ENCODE measurements at places on chromosomes 3 and 15.
A peak's percentile ranks its signal among the peaks of the same experiment; 100 is the strongest.

GRCh38 chr3:56681984-56682461 is 1.0 kb downstream of the TASOR start:
- DNase-seq, result no peak

GRCh38 chr3:15768421-15769255 is 29.1 kb downstream of the ANKRD28 start:
- DNase-seq, result no peak

GRCh38 chr15:83322061-83322460 is 37.6 kb upstream of the BNC1 start:
- no peak for DNase-seq

GRCh38 chr3:50246517-50246954 is 10.5 kb downstream of the GNAI2 start:
- DNase-seq, result peak; percentile 94

DNA sequence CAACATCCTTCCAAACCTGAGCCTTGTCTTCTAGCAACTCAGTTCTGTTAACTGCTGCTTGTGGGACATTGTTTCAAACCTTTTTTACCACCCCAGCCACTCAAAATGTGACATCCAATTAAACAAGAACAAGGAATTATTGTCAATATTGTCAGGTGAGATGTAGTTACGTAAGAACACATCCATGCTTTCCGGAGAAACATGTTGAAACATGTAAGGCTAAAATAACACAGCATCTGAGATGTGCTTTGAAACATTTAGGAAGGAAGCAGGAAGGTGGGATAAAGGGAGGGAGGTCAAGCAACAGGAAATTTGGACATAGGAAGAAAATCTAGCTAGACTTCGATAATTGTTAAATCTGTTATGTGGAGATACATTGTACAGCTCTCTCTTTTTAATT is 50.9 kb upstream of the PRICKLE2 start:
- DNase-seq, result no peak

DNA sequence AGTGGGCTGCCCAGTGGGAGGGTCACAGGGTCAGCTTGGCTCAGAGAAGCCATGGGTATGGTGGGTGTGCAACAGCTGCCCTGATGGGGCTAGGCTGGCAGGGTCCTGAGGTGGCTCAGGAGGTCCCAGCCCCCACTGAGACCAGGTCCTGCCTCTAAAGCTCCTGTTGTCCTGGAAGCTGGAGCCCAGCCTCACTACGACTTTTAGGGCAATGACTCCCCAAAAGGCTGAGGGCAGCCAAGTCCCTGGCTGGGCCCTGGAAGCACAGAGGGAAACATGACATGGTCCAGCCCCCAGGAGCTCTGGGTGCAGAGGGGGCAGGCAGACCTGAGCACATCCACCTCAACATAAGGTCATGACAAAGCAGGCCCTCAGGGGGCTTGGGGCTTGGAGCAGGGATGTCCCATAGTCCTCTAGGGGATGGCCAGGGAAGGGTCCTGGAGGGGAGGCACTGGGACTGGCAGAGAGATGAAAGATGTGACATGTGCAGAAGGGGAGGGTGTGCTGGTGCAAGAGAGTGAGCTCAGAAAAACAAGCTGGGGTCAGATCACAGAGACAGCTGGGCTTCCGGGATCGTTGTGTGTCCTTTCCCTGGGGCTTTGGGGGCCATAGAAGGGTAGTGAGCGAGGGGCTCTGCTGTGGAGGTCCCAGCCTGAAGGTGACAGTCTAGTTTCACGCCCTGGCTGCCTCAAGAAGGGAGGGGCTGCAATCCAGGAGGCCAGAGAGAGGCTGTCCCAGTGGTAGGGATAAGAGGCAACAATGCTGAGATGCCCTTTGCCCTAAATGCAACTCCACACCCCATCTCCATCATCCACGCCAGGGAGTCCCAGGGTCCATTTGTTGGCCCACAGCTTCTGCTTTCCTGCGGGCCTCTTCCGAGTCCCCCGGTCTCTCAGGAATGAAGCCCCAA is 639 bp upstream of the ITIH3 start:
- no peak for DNase-seq

DNA sequence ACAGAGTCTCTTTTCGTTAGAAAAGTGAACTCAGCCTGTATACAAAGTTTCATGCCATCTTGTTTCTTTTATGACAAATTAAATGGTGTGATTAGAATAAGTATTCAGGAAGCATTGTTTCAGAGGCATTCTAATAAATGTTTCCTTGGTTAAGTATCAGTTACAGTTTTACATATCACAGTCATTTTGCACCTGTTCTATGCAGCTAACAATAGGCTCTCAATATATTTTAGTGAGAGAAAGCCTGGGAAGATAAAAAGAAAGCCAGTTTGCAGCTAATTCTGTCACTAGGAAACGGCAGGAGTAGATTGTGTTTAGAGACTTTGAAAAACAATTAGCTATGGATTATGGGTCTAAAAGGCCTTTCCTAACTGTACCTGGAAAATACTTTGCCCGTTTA is 252.8 kb downstream of the ZIC1 start:
- no peak for DNase-seq

GRCh38 chr15:51290720-51291119 is 47.7 kb downstream of the CYP19A1 start:
- DNase-seq, result no peak

DNA sequence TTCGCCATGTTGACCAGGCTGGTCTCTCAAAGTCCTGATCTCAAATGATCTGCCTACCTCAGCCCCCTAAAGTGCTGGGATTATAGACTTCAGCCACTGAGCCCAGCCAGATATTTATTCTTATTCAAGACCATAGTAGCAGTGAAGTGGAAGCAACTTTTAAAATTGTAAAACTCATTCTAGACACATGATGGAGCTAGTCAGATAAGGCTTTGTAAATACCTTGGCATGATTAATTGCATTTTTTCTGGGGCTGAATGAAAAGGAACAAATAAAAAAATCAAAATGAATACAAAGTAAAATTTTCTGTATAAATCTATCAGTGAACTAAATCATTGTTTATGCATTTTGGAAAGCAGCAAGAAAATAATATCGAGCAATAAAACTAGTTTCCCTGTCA is 4.1 kb upstream of the MYO1E start:
- DNase-seq, result no peak

DNA sequence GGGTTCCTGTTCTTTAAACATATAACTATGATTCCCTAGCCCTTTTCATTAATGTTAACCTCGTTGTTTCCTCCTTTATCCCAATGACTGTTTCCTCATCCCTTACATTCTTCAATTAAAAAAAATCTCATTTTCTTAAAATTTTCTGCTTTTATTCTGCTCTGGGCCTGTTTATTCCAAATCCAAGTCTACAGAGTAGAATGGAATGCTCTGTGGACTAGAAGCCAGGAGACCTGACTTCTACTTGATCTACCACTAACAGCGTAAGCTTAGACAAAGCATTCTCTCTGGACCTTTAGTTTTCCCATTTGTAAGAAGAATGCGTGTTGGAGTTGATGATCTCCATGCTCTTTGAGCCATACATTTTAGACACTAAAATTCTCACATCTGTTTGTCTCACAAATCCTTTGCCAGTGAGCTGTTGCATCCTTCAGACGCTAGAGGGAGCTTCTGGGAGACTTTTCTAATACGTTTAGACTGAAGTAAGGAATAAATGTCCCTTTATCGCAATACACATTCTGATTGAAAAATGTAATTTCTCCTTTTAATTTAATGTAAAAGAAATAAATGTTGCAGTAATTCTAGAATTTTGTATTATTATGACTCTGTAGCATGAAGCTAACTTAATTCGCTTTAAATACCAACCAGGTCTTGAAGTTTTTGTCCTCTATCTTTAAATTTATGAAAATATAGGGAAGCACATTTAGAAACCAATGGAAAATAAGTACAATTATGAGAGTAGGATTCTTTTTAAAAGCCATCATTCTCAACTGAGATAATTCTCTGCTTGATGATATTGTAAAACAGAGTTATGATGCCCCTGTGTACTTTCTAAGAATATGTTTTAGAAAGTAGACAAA is 21.7 kb upstream of the GMNC start:
- no peak for DNase-seq

DNA sequence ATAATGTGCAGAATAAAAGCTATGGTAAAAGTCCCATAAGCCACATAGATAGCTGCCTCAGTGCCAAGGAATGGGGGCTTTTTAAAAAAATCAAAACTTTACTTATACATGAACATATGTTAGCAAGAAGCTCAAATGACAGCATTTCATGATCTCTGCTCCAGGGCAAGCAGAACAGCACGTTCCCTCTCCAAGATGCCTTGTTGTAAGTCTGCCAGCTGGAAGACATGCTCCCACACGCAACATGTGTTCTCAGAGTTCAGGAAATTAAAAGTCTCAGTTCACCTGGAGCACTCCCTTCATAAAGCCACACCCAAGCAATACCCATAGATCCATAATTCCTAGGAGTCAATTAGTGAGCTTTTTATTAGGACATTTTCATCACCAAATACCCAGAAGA is 52.2 kb downstream of the ABI3BP start:
- DNase-seq, result no peak

DNA sequence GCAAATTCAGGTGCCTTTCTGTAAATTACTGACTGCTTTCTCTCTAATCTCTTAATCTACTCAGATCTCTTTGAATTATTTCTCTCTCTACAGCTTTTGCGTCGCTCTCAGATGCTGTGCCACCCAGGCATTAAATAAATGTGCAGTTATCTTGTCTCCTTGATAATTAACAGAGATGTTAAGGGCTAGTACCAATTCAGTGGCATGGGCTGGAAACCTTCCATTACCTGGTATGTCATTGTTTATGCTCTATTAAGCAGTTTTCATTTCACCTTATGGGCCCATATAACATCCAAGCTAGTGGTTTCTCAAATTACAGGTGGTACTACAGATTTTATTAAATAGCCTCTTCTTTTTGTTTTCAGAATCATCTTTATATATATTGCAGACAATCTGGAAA is 66.0 kb downstream of the PEX5L start:
- DNase-seq, result no peak

- DNase-seq, result no peak
These were observed 546.1 kb downstream of the NTRK3 start for GRCh38 chr15:87710406-87710805.

DNA sequence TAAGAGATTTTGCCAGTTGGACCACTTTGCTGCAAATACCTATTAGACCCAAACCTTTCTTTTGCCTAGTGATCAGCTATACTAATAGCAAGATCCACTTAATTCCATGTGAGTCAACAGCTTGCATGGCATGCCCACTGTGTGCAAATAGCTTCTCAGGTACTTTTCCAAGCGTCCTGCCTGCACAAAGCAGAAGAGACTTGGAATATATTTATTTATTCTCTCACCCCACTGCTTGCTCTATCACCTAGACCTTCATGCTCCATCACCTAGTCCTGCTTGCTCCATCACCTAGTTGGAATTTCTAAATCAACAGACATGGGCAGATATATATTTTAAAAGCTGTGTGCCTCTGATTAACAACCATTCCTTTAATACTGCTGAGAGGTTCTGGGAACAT is 47.6 kb downstream of the MBNL1 start:
- DNase-seq, result no peak
